ENCODE measurements at places on chromosomes 2 and 18. TPM values are rescaled to one million over a fixed set of nuclear protein-coding genes. Genes with fewer than 3 reads are reported as not detected.

SIX2 gene
- 0.32 TPM for total RNA-seq

BBS5 gene
- 5.6 TPM for total RNA-seq

FEV gene
- not detected for total RNA-seq

HAAO gene
- 0.60 TPM for total RNA-seq
